ENCODE measurements at places on chromosomes 13 and 19.
A peak's percentile ranks its signal among the peaks of the same experiment; 100 is the strongest.

- DNase-seq = no peak
Observed at GRCh38 chr13:71851498-71852409, 15.2 kb downstream of the DACH1 start.

DNA sequence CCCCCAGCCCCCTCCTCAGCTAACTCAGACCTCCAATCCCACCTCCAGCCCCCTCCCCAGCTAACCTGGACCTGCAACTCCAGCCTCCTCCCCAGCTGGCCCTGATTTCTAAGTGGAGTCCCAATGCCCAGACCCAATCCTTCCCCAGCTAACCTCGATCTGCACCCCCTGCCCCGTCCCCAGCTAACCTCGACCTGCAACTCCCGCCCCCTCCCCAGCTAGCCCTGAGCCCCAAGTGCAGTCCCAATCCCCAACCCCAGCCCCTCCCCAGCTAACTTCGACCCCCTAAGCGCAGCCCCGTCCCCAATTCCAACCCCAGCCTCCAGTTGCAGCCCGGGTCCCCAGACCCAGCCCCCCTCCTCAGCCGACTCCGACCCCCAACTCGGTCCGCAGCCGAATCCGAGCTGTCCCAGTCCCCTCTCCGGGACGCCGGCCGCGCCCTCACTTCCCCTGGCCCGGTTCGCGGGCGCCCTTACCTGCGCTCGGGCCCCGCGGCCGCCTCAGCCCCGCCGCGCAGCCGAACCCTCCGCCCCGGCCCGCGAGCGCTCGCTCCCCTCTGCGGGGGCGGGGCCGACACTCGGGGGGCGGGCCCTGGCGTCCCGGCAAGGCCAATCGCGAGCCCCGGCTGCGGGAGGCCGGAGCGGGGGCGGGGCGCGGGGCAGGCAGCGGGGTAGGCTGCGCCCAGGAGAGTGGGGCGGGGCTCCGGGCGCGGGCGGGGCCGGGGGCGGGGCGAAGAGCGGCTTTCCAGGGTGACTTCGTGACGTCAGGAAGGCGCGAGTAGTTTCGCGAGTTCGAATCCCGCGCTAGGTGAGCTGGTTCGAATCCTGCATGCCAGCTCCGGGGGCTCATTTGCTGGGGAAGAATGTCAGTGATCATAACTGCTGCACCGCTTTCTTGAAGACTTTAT, at the start of gene GNG7:
TSS of gene GNG7 (minus strand) at position 525 of the 907 bp plus-strand sequence. CDS start 182,006 bp downstream, outside the sequence.
- DNase-seq = peak; percentile 54

- DNase-seq = no peak
Observed at GRCh38 chr13:74774264-74774663, 640.1 kb upstream of the KLF12 start.

- peak; percentile 70 for DNase-seq
Observed at GRCh38 chr19:49142866-49143335, 12.3 kb downstream of the HRC start.

DNA sequence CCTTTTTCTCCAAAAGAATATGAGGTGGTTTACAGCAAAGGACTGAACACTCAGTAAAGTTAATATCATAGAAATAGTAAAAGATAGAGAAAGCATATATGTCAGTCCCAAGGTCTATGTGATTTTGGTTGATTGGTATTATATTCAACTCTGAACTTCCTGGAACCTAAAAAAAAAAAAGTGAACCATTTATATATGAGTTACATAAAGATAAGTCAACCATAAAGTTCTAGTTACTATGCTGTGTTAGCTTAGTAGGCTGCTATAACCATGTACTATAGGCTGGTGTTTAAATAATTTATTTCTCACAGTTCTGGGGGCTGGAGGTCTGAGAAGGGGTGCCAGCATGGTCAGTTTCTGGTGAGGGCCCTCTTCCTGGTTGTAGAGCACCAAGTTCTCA, 475.6 kb downstream of the KLF12 start:
- no peak for DNase-seq

GRCh38 chr19:37951816-37952210, 44.8 kb downstream of the SIPA1L3 start:
- DNase-seq = no peak

- no peak for DNase-seq
Observed at GRCh38 chr19:2678044-2678671, 24.3 kb downstream of the GNG7 start.

- no peak for DNase-seq
Observed at GRCh38 chr19:3671680-3672574, 28.3 kb downstream of the PIP5K1C start.

Data from AG09319 (cell line).